CD4-positive, alpha-beta T cell treated with Interleukin-6 at 100 ng/mL for 8 hours (primary cell): ENCODE measurements at places on chromosomes 1 and 21.
A peak's percentile ranks its signal among the peaks of the same experiment; 100 is the strongest.

DNA sequence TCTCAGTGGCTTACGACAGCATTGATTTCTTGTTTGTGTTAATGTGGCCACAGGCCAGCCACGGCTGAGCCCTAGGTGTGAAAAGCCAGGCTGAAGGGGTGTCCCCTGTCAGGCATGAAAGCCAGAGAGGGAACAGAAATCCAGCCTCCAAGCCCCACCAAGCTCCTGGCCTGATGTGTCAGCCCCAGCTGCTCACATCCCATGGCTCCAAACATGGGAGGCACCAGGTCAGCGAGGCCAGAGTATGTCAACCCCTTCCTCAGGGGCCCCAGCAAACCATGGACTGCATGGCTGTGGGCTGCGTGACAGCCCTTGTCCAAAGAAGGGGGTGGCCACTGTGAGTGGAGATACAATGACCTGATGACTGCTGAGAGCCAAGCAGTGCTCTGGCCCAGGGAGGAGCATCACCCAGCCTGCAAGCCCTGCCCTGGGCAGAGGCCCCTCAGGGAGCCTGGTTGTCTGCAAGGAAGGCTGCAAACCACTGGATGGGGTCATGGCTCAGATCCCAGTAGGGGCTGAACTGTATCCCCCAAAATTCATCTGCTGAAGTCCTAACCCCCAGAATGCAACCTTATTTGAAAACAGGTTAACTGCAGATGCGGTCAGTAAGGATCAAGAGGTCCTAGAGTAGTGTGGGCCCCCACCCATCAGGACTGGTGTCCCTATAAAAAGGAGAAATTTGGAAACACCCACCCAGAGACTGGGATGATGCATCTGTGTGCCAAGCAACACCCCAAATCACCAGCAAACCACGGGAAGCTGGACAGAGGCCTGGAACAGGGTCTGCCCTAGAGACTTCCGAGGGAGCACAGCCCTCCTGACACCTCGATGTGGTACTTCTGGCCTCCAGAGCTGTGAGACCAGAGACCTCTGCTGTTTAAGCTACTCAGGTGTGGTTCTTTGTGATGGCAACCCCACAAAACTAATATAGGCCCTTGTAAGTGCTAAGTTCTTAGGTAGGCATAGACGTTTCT lies 3.3 kb upstream of the MX2 start:
- DNase-seq = no peak

DNA sequence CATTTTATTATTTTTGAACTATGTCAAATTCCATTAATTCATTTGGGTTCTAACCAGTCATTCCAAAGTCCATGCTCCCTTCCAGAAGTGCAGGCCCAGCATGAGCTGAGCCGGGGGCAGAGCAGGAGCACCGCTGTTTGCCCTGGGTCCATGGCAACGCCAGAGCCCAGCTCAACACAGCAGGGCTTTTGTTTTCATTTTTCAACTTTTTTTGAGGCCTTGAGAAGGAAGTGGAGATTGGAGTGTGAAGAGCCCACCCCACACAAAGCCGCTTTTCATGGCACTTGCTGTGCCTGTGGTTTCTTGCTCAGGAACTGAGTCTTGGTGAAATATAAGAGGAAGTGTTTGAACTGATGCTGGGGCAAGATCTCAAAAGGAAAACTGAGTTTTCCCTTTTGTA lies 13.2 kb upstream of the PRMT2 start:
- peak; percentile 61 for DNase-seq

DNA sequence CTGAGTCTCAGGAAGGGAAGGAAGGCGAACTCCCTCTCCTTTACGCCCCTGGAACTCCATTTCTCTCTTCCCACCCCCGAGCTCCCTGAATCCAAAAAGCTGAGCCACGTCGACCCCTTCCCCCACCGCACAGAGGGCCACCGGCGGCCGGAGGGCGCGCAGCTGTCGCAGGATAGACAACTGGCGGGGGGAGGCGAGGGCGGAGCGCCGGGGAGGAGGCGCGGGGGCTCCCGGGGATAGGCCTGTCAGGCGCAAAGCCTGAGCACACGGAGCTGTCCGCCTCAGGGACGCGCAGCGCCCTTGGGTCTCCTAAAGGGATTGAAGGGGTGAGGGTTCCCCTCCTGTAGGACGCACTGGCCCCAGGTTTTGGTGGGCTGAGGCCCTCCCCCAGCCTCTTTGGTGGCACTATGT lies 752 bp upstream of the ACTA1 start:
- DNase-seq = no peak

DNA sequence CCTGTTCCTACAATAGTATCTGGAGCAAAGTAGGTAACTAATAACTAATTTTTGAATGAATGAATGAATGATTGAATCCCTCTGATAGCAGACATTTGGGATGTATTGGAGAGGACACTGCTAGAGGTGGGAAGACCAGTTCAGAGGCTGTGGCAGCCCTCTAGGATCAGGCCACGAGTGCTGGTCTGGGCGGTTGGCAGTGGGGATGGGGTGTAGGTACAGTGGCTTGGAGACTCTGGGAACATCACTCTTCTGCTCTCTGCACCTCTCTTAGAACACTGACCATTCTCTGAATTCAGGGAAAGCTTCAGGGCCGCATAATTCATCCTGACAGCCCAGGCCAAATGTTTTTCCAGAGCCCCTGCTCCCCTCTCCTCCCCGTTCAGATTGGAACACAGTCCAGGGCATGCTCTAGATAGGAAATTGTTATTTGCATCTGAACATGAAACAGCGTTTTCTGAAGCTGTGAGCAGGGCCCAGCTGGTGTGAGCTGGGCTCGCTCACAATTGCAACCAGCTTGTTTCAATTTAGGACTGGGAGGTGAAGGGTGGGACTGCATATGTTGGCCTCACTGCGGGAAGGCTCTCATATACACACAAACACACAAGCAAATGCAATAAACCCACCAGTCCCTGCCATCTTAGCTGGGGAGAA lies 253.1 kb upstream of the USP24 start:
- no peak for DNase-seq

- no peak for DNase-seq
Measured at GRCh38 chr1:194717334-194717733, 1530.9 kb upstream of the B3GALT2 start.

DNA sequence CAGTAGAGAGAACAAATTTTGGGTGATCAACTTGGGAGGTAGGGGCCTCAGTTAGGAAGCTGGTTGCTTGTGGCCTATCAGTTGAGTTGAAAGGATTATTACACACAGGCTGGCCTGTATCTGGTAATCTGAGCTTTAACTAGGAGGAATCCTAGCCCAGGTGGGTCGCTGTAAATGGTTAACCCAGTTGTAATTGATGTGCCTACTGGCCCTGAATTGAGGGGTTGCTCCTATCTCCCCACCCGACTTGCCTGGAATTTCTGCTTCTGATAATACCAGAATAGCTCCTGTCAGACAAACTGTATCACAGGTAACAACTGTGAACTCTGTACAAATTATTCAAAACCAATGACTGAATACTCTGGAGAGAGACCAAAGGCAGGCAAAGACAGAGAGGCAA lies 210.4 kb upstream of the RUNX1 start:
- no peak for DNase-seq

DNA sequence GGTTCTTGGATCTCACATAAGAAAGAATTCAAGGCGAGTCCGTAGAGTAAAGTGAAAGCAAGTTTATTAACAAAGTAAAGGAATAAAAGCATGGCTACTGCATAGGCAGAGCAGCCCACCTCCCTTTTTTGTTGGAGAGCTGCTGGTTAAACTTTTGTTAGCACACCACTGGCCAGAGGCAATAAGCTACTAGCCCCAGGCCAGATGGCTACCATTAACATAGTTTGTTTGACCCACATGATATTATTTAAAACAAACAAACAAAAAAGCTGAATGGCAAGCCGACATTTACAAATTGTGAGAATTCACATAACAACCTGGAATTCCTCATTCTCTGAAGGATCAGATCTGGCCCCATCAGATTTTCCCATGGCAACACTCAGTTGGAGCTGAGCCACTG lies 19.1 kb upstream of the PAXBP1 start:
- no peak for DNase-seq

DNA sequence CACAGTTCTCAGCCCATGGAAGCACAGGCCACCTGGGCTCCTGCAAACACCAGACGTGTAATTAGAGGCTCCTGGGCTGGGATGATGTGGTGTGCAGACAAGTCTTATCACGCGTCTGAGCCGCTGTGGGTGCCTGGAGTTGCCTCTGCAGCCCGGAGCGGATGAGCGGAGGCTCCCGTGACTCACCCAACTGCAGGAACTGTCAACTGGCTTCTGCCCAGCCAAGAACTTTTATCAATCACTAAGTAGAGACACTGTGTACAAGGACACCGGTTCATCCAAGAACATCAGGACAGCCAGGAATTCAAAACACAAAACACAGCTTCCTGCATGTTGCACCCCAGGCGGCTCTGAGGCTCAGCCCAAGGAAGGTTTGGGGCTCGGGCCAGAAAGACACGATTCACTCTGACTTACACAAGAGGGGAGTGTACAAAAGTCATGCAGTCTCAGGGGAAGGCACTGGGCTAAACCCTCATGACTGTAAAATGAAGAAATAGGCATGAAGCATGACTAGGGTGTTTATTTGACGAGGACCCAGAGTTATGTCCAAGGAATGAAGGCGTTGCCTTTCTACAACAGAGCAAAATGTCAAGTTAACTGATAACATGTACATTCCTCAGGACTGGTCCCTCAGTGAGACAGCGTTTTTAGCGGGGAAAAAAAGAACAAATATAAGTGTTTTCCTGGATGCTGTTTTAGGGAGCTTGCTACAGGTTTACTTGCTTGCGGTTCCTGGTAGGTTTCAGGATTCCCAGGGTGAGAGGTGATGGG lies 21.1 kb downstream of the ERRFI1 start:
- DNase-seq = no peak

- no peak for DNase-seq
Measured at GRCh38 chr1:30473922-30474817, 249.2 kb downstream of the MATN1 start.

DNA sequence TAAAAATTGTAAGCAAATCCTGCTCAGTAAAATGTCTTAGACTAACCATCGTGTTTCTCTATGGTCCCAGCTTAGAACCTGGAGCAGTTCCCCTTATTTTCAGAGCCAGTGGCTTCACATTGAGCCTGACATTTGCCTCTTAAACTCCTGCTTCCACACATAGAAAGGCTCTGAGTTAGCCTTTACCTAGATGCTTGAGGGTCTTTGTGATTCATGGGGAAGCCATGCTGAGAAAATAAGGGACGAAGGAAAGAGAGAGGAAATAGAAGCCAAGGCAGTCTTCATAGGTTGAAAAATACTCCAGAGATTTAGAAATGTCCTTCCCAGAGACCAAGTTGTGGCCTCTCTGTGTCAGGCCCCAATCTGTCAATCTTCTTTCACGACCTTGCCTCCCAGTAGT lies 16.1 kb upstream of the RBBP5 start:
- DNase-seq = no peak

- no peak for DNase-seq
Measured at GRCh38 chr1:192751260-192751659, 57.6 kb upstream of the RGS2 start.

DNA sequence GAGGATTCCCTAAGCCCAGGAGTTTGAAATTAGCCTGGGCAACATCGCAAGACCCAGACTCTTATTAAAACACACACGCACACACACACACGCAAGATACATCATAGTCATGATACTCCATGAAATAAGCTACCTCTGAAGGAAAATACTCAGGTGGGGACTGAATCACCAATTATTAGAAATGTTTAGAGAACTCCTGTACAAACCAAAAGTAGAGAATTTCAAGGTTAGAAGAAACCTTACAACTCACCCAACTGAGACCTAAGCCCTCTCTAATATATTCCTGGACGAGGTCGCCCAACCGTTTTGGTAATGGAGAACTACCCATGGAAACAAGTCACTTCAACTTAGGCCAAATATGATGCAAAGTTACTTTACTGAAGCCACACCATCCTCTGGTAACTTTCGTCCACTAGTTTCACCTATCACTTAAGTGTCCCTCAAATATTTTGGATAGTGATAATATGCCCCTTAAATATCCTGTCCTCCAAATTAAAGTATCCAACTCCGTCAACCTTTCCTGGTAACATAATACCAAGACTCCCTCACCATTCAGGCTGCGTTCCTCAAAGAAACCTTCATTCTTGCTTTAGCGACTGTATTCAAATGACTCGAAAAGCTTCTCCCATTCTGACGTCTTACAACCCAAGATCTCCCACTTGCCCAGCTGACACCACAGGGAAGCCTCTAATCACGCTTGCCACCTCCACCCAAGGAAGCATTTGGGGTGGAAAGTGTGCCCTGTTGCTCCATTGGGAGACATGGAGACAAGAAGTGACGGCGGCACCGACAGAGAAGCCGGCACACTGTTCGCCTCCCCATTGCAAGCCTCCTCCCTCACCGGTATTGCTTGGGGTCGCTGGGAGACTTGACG lies 856 bp downstream of the NRDC start:
- peak; percentile 4 for DNase-seq

- DNase-seq = no peak
Measured at GRCh38 chr1:109636201-109636952, 16.7 kb downstream of the AMPD2 start.

DNA sequence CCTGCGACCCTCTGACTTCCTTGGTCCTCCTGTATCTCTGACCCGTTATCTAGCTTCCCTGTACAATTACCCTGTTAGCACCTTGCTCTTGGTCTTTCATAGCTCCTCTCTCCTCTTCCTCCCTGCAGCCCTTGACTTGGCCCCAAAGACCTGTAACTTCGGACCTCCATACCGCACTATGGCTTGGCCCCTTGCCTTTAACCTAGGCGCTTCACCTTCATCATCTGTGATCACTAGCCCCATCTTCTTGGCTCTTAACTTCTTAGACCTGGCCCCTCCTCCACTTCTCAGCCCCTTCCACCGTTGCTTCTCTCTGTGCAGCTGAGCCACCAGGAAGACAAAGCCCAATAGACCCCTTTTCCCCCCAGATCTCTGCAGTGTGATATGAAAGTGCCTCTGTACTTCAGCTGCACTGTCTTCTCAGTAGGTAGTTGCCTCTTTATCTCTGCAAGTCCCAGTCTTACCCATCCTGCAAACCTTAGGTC lies 740 bp downstream of the ZNF691 start:
- no peak for DNase-seq

DNA sequence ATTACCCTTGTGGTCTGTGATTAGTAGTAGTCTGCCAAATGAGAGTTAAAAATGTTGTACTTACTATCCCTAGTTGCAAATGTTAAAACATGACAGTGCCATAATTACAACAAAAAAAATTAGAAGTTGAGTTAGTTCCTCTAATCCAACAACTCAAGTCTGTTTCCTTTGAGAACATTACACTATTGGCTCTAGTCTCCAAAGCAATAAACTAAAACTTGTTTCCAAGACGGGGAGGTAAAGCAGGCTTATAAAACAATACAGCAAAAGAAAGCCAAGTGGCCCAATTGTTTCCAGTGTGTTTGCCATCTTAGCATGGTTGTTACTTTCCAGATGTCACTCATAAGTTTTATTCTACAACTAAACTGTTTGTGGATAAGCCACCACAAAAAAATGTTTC lies 11.6 kb downstream of the KYAT3 start:
- DNase-seq = no peak

- DNase-seq = no peak
Measured at GRCh38 chr21:38221594-38221993, 35.2 kb upstream of the KCNJ15 start.

DNA sequence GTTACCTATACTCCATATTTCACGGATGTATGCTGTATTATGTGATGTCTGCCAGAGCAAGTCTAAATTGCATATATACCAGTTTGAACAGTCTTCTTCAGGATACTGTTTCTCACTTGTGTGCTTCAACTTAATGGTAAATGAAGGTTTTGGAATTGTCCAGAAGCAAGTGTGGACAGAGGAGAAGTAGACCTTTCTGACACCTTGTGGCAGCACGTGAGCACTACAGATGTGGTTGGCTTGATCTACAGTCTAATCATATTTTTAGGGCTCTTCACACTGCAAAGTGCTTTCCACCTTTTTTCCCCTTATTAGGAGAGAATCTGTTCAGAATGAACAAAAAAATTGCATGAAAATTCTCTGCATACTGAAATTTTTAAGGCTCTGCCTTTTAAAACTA lies 10.9 kb downstream of the MORC3 start:
- peak; percentile 54 for DNase-seq

- peak; percentile 57 for DNase-seq
Measured at GRCh38 chr1:36161641-36162531, 5.9 kb downstream of the MAP7D1 start.
